Tibial nerve (tissue), 4 donors: ENCODE measurements at places on chromosomes 12 and 14.

GRCh38 chr12:126994599-126994998, 1272.4 kb upstream of the TMEM132C start:
- DNase-seq, result no peak

DNA sequence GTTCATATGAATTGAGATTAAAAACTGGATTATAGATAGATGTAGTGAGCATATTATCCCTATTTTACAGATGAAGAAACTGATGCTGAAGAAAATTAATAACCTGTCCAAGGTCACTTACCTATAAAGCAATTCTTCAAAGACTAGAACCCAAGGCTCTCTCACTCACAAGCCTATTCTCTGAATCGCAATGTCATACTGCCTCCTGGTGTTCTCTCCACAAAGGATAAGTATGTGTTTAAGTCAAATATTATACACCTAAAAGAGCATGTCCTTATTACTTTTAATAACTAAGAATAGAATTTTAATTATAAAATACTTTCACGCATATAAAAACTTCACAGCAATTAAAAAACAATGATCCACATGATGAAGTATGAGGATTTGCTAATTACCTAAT, 721.3 kb upstream of the USP15 start:
- DNase-seq, result no peak

- no peak for DNase-seq
These were observed 462 bp downstream of the KNTC1 start for GRCh38 chr12:122527478-122527944.

DNA sequence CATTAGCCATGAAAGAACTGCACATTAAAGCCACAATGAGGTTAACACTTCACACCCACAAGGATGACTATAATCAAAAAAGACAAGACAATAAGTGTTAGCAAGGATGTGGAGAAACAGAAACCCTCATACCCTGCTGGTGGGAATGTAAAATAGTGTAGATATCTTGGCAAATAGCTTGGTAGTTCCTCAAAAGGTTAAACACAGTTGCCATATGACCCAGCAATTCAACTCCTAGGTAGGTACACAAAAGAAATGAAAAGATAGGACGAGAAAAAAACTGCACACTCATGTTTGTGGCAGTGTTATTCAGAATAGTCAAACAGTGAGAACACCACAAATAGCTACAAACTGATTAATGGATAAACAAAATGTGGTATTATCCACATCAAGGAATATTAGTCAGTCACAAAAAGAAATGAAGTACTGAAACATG, 93.5 kb downstream of the ATXN2 start:
- no peak for DNase-seq

- no peak for DNase-seq
These were observed 45.5 kb upstream of the FAR2 start for GRCh38 chr12:29103539-29103974.

DNA sequence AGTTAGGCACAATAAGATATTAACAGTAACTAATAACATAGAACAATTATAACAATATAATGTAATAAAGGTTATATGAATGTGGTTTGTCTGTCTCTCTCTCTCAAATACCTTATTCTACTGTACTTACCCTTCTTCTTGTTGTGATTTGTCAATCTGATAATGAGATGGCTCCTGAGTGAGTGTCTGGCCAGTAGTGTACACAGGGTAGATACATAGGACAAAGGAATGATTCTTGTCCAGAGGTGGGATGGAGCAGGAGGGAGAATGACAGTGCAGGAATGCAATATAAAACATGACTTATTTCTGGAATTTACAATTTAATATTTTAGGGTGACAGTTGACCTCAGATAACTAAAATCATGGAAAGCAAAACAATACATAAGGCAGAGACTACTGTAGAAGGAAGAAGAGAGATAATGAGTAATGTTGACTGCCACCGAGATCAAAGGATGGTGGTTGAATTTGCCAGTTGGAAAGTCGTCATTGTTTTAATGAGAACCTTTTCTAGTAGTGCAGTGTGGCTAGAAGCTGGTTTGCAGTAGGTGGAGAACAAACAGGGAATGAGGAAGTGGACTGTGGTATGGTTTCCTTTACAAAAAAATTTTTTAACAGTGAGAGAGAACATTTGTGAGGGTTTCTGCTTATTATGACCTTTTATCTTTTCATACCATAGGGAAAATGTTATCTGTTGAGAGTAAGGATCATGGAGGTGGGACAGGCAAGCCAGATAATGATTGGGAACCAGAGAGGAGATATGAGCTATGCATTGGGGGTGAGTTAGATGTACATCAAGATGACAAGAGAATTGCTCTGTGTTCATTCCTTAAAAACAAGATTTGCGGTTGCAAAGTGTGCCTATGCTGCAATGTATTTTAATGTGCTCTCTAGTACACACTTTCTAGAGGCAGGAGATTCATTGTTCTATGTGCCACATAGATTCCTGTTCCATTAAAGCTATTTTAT, 458.3 kb downstream of the BTG1 start:
- DNase-seq, result no peak
